ENCODE measurements at places on chromosomes 4 and X.

- no peak for DNase-seq
Observed at GRCh38 chr4:176185051-176185450, 10.3 kb downstream of the SPATA4 start.

- DNase-seq = no peak
Observed at GRCh38 chr4:48275247-48275646, 5.6 kb upstream of the TEC start.

GRCh38 chr4:39472396-39472795 is 13.5 kb downstream of the LIAS start:
- DNase-seq = no peak

DNA sequence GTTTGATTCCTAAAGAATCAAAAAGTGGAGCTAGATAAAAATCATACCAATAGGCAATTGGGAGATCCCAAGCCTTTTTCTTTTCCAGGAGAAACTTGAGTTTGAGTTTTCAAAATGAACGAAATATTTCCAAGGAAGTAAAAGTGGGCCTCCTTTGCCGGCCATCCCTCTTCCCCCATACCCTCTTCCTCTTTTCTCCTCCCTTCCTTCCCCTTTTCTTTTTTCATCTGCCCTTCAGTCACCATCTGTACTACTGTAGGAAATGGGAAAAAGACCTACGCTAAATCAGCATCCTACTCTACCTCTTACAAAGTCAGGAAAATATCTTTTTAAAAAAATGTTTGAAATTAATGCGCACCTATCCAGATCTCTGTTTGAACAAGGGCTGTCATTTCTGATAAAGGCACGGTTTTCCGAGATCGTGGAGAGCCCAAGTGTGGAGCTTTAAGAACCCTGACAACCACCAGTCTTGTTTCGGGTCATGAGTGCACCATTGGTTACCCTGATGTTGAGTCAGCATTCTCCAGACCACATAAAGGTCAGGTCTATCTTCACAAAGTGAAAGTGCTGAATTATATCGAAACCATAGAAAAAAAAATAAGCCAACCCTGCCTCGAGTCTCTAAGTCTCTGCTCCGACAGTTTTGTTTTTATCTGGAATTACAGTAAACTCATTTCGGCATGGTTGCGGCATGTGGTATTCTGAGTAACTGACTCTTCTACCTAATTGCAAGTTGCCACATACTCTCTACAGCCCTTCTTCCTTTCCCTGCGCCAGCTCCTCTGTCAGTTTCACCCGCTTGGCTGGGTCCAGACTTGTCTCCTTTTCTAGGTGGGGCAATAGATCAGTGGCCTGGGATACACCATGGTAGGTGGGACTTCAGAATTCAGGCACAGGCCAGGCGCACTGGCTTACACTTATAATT is 140.2 kb upstream of the KLF3 start:
- no peak for DNase-seq

DNA sequence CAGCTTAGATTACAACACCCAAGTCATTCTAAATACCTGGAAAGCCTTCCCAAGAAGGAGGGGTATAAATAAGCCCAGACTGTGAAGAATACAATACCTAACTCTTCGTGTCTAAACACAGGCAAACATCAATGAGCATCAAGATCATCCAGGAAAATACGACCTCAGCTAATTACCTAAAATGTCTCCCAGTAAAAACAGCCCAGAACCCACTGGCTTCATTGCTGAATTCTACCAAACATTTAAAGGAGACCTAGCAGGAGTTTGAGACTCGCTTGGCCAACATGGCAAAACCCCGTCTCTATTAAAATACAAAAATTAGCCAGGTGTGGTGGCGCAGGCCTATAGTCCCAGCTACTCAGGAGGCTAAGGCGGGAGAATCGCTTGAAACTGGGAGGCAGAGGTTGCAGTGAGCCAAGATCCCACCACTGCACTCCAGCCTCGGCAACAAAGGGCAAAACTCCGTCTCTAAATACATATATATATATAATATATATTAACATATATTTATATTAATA is 19.1 kb upstream of the HSFX4 start:
- no peak for DNase-seq

GRCh38 chr4:173242466-173243250 is 74.0 kb downstream of the GALNT7 start:
- no peak for DNase-seq

- no peak for DNase-seq
Observed at GRCh38 chrX:148133105-148133725, 152.1 kb downstream of the FMR1NB start.

DNA sequence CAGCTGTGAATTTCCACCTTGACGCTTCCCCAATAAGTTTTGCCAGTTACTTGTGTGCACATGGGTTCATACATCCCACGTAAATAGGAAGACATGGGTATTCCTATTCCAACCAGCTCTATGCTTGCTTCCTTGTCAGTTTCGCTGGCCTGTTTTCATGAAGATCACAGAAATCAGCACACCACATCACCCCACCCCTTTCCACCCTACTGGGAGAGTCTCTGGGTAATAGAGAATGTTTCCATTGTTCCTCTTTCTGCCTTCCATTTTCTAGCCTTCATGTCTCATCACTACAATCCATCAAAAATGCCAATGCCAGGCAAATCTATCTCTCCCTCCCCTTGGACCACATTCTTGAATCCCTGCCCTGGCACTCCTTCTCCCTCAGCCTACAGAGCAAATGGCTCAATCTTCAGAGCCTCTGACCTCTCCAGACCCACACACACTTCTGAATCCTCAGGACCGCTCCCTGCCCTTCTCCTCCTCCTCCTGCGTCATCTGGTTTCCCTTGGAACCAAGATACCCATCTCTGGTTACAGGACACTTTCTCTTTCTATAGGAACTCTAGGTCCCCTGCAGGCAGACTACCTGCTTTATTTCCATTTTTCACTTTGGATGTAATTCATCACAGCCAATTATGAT is 323.3 kb downstream of the DHX15 start:
- DNase-seq = no peak

GRCh38 chr4:12701384-12701783 is 782.8 kb downstream of the RAB28 start:
- no peak for DNase-seq

- no peak for DNase-seq
Observed at GRCh38 chr4:105683038-105683437, 25.5 kb downstream of the INTS12 start.

GRCh38 chrX:76427560-76428242 is at the start of gene MAGEE1:
Gene MAGEE1 (plus strand): TSS chrX:76427710. CDS start chrX:76427931, 221 bp downstream.
- DNase-seq = peak; percentile 24

- DNase-seq = no peak
Observed at GRCh38 chrX:41128955-41129354, 43.7 kb downstream of the USP9X start.

GRCh38 chr4:174244441-174244840 is 39.0 kb downstream of the FBXO8 start:
- DNase-seq = no peak

DNA sequence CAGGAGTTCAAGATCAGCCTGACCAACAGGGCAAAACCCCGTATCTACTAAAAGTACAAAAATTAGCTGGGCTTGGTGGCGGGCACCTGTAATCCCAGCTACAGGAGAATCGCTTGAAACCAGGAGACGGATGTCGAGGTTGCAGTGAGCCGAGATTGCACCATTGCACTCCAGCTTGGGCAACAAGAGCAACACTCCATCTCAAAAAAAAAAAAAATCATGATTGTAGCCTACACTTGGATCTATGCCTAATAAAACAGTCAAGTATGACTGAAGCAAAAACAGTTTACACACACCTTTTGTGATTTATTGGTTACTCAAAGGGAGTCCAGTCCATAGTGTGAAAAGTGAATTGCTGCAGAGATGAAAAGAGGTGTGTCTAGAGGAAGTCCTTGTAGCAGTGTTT is 34.7 kb upstream of the TASL start:
- no peak for DNase-seq

- no peak for DNase-seq
Observed at GRCh38 chrX:48489296-48489695, 13.3 kb downstream of the FTSJ1 start.

- no peak for DNase-seq
Observed at GRCh38 chr4:45062935-45063545, 336.7 kb upstream of the GNPDA2 start.

- DNase-seq = no peak
Observed at GRCh38 chr4:108555701-108556100, 64.7 kb upstream of the RPL34 start.

DNA sequence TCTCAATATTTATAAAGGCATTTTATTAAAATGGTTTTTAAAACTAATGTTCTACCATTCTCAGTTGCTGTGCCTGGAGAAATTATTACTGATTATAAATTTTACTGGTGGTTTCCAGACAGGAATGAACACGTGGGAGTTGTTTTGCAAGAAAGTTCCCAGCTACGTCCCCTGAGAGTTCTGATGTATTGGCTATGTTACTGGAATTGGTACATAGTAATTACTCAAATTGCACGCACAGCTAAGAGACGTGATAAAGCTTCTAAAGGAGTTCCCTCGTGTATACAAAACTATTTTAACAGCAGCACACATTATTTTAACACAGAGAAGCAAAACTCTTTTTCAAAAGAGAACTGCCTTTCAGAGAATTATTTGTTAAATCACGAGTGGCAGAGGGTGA is 292.2 kb downstream of the NLGN4X start:
- no peak for DNase-seq

GRCh38 chrX:10578527-10578926 is 41.9 kb downstream of the MID1 start:
- no peak for DNase-seq

DNA sequence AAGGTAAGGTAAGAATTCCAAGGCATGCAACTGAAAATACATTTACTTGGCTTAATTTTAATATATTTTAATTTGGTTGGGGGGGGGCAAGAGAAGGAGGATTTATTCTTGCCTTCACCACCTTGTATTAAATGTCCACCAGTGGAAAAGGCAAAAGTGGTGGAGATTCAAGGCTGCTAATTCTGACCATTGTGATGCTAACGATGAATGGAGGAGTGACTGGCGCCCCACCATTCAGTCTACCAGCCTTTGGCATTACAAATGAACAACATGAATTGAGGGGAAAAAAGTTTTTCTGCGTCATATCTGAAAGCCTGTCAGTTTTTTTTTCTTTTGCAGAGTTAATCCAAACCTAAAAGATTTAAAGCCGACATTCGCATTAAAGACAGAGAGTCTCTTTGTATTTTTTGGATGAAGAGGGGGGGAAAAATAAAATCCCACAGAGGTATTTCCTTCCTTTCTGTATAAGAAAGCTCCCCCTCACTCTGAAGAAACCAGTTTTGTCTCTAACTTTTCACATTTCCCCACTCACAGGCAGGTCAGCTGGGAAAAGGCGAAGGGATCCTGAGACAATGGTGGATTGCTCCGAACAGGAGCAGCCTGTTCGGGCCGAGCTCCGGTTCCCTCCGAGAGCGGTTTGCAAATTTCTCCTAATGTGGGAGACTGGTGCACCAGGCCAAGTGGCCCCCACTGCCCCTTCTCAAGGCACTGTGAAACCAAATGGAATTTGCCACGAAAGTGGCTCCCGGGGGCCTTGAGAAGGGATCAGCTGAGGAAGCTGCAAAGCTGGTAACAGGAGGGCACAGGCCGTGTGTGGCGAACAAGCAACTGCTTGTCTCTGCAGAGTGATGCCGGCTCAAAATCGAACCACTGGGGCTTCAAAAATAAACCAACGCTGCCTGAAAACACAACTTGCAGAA is 28.1 kb downstream of the SHISA3 start:
- DNase-seq = no peak

DNA sequence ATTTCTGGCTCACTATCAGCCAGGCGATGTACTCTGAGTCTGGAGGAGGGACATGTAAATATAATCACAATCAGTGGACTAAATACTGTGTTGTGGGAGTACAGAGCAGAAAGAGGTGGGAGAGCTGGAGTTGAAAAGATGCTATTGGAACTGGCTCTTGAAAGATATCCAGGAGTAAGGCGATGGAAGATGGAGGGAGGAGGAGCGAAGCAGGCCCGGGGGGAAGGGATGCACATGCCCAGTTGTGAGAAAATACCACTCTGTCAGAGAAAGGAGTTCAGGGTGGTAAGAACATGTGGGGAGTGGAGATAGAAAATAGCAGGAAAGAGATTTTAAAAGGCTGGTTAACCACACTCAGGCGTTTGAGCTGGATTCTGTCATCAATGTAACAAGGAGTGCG is 216.9 kb upstream of the ETNPPL start:
- no peak for DNase-seq

- no peak for DNase-seq
Observed at GRCh38 chr4:82957045-82957444, 53.6 kb downstream of the LIN54 start.

GRCh38 chrX:124249345-124249744 is 83.1 kb upstream of the TEX13D start:
- DNase-seq = no peak

- DNase-seq = no peak
Observed at GRCh38 chr4:110589297-110589696, 33.6 kb downstream of the PITX2 start.

DNA sequence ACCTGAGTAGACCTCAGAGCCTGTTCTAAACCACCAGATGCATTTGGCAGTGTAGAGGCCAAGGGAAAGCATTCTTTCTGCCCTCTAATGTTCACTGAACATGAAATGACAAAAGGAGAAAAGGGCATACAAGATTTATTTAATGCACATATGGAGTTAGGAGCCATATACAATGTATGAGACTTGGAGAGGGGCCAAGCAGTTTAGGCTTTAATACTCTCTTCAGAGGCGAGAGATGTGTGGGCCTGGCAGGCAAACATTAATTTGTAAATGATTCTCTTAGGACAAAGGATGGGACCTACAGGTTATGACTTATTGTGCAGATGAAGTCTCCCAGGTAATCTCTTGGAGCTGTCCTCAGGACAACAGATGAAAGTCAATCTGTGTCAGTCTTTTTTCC is 631.9 kb downstream of the ADGRL3 start:
- DNase-seq = no peak

DNA sequence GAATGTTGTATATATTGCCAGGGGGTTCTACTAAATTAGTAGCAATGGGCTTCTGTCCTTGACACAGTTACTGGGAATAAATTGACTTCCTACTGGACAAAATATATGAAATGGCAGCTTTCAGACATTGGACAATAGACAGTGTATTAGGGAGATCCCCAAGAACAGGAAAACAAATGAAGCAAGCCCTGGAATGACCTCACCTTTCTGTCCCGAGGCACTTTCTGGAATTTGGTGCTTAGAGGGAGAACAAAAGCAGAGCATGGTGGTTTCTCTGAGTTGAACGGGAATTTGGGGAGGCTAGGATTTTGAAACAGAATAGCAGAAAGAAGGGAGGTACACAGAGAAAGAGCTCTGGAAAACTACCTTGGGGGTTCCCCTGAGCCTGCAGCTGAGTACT is 187.7 kb upstream of the MAGEB2 start:
- DNase-seq = no peak

GRCh38 chr4:150145946-150146340 is 67.7 kb downstream of the DCLK2 start:
- DNase-seq = no peak

- DNase-seq = no peak
Observed at GRCh38 chr4:137039370-137039769, 492.9 kb downstream of the PCDH18 start.

- no peak for DNase-seq
Observed at GRCh38 chr4:17335371-17335770, 176.5 kb downstream of the QDPR start.

- DNase-seq = no peak
Observed at GRCh38 chrX:118347131-118347530, 1.2 kb downstream of the WDR44 start.

Measured in D721Med (cell line).